ENCODE measurements at places on chromosomes 1 and 21. TPM values are rescaled to one million over a fixed set of nuclear protein-coding genes. Genes with fewer than 3 reads are reported as not detected.

DNA sequence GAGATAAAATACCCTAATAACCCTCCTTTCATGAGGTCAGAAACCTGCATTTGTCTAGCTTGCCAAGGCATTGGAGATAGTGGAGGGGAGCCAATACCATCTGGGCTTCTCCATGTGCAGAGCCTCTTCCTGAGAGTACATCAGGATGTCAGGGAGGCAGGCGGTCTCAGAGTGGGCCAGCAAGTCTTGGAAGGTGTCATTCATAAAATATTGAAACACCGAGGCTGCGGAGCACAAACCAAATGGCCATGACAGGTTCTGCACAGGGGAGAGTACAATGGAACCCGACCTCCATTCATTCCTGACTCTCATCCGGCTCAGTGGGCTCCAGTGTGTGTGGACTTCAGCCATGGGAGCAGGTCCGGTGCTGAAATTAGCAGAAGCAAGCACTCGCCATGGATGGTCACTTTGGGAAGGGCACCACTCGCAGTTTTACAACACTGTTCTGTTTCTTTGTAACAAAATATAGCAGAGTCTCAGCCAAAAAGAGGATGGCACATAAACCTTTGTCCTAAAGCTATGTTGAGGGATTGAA, 446.6 kb downstream of the SIPA1L2 start:
- no peak for DNase-seq

DNA sequence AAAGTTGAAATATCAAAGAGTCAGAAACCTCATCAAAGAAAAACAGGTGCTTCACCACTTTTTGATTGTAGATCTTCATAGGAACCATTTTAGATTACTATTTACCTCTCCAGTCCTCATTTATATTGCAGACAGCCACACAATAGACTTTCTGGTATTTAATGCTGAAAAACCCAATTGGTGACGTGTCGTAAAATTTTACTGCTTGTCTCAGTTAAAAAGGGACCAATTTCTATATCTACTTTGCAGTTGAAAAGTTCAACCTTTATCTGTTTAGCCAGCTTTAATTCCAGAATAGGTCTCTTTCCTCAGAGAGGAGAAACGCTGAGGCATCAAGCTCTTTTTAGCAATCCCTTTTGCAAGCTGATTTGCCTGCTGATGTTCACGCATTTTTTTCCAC, 1722.4 kb downstream of the PLA2G4A start:
- DNase-seq: no peak

- no peak for DNase-seq
Observed at GRCh38 chr1:182580736-182581135, 8.3 kb downstream of the RNASEL start.

DNA sequence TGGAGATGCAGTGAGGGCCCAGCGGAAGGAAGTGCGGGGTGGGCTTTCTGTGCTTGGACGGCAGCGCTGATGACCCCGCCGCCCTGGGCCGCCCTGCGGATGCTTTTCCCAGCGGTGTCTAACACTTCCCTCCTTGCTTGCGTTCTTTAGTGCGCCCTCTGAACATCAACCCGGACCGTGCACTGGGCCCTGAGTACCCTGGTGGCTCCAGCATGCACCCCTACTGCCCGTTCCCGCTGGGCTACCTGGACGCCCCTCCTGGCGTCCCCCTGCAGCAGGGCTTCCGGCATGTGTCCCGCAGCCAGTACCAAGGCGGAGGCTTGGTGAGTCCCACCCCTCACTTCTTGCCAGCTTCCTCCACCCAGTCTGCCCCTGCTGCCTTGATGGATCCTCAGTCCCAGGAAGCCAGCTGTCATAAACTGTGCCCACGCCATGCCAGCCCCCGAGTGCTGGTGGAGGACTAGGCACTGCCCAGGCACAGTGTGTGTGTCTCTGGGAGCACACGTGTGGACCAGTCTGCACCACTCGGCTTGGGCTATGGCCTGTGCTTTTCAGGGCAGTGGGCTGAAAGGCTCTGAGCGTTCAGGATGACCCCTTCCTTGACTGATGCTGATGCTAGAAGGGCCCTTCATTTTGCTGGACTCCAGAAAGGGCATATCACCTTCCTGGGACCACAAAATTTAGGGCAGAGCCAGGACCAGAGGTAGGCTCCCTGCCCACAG, 2.3 kb downstream of the DMRTB1 start:
- DNase-seq: no peak

Gene ID3
- 137 TPM for total RNA-seq

GRCh38 chr1:39729030-39729429, 9.7 kb upstream of the PPIE start:
- DNase-seq: no peak

GRCh38 chr1:241596633-241597032, 43.5 kb downstream of the CHML start:
- no peak for DNase-seq

Gene AK2
- total RNA-seq: 103 TPM

GRCh38 chr21:16976193-16976592, 536.6 kb upstream of the CXADR start:
- DNase-seq: no peak

DNA sequence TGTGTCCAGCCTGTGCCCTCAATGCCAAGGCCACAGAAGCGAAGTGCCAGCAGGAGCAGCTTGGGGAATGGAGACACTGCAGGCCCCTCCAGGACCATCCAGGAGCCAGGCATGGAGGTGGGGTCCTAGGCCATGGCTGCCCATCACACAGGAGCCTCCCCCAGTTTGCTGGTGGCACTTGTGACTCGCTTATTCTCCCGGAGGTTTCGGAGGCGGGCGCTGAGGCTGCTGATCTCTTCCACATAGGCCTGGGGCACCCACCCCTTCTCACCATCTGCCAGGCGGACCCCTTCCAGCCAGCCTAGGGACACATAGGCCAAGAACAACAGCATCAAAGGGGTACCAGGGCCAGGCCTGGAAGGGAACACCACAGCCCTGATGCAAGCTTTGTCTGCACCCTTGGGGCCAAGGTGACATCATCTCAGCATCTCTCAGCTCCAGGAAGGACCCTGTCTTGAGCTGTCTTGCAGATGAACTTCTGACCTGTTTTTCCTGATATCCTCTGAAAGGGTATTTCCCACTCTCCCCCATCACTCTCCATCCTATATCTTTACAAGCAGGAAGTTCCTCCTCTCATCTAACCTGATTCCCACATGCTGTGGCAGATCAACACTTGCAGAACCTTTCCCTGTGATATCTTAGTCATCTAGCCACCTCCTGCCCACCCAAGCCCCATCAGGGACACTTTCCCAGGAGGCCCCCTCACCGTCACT, 13.9 kb downstream of the ARHGEF19 start:
- no peak for DNase-seq

Gene RIMKLA
- 7.1 TPM for total RNA-seq

- no peak for DNase-seq
Observed at GRCh38 chr1:204325944-204326343, 33.8 kb downstream of the PLEKHA6 start.

Gene FAM72A
- 5.2 TPM for total RNA-seq

GRCh38 chr1:65759516-65759915, 33.2 kb upstream of the PDE4B start:
- no peak for DNase-seq

Gene STPG1
- total RNA-seq: 13.1 TPM

Gene TIE1
- 48.5 TPM for total RNA-seq

- DNase-seq: no peak
Observed at GRCh38 chr1:25933479-25934365, 27.5 kb upstream of the STMN1 start.

- DNase-seq: no peak
Observed at GRCh38 chr1:245984390-245985155, 522.5 kb downstream of the SMYD3 start.

DNA sequence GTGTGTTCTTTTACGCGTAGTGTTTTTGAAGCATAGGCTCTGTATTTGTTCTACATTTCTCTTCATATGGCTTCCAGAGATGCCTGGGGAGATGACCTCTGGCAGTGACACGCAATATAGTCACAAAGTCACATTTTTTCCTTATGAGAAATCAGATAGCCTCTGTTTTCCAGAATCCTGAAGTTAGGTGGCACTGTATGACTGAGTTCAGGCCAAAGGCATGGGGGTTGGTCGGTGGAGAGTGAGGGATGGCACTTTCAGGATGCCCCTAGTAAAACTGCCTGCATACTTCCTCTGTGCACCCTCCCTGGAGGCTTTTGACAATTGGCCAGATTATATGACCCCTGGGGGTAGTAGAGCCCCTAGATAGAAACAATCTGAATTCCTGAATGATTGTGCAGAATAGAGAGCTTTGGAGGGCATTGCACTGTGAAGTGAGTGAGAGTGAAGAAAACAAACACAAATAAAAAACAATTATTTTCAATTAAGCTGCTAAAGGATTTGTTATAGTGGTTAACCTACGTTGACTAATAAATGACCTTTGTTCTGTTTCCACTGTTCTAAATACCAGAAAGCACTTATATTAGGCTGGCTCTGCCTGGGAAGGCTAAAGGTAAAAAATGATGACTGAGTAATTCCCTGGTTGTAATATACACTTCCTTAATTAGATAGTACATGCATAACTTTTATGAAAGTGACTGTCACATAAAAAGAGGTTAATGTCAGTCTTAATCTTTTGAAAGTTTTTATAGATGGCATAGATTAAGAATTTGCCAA, 1660.8 kb downstream of the PLA2G4A start:
- no peak for DNase-seq

GRCh38 chr1:53944469-53945182, 873 bp downstream of the IFT25 start:
- no peak for DNase-seq

- DNase-seq: no peak
Observed at GRCh38 chr21:33861125-33861524, 54.5 kb downstream of the ATP5PO start.

DNA sequence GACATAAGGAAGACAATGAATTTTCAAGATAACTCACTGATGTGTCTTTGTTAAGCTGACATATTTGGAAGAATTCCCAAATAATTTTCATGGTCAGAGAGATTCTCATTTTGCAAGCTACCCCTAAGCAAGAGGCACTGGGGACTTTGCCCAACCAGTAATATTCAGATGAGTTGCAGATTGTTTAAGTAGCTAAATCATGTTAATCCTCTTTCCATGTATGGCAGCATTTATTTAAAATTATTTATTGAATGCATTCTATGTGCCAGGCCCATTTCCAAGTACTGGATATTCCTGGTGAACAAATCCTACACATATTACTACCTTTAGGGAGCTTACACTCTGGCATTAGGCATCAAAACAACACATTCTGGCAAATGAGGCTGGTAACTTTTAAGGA, 56.5 kb upstream of the BACH1 start:
- no peak for DNase-seq
